ENCODE measurements at places on chromosomes 2 and 18.

GRCh38 chr18:27787547-27787946, 389.4 kb downstream of the CDH2 start:
- no peak for DNase-seq

- no peak for DNase-seq
These were observed 30.1 kb downstream of the CAPN14 start for GRCh38 chr2:31187166-31187565.

- no peak for DNase-seq
These were observed 23.5 kb upstream of the SKOR2 start for GRCh38 chr18:47274961-47275360.

GRCh38 chr18:57267368-57267925, 84.9 kb upstream of the ST8SIA3 start:
- no peak for DNase-seq

DNA sequence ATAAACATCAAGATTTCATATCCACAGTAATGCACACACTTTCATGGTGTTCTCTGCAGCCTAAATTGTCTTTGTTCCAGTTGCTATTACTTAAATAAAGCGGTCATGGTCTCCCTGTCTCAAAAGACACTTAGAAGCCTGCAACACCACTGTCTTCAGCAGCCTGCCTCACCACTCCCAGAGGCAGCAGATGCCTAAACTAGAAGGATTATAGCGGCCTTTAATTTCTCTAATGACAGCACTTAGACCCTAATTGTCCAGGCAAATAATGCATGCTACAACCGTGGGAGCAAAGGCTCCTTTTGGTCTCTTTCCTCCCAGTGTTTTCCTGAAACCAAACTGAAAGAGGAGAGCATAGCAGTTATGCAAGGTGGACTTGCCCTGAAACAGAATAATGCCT, 248.8 kb upstream of the SLC39A10 start:
- DNase-seq = no peak

GRCh38 chr2:69781321-69782248, 39.7 kb downstream of the ANXA4 start:
- DNase-seq = no peak

- no peak for DNase-seq
These were observed 1635.9 kb upstream of the LRRTM1 start for GRCh38 chr2:81940266-81940955.

DNA sequence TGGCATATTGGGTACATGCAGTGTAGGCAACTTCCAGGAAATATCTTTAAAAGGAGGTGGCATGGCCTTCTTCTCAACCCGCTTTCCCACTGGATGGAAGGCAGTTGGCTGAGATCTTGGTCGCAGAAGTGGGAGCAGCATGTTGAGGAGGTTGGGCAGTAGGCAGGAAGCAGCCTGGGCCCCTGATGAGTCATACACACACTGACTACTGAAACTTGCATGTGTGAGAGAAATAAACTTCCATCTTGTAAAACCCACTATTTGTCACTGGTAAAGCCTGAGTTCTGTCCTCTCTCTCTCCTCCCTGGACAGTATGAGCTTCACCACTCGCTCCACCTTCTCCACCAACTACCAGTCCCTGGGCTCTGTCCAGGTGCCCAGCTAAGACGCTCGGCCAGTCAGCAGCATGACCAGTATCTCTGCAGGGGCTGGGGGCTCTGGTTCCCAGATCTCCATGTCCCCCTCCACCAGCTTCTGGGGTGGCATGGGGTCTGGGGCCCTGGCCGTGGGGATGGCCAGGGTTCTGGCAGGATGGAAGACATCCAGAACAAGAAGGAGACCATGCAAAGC, 233.8 kb upstream of the SPRED2 start:
- DNase-seq = no peak

GRCh38 chr2:24490181-24490689, 819 bp upstream of the NCOA1 start:
- DNase-seq = no peak

GRCh38 chr2:179454443-179455171, 190.0 kb upstream of the SESTD1 start:
- DNase-seq = no peak

DNA sequence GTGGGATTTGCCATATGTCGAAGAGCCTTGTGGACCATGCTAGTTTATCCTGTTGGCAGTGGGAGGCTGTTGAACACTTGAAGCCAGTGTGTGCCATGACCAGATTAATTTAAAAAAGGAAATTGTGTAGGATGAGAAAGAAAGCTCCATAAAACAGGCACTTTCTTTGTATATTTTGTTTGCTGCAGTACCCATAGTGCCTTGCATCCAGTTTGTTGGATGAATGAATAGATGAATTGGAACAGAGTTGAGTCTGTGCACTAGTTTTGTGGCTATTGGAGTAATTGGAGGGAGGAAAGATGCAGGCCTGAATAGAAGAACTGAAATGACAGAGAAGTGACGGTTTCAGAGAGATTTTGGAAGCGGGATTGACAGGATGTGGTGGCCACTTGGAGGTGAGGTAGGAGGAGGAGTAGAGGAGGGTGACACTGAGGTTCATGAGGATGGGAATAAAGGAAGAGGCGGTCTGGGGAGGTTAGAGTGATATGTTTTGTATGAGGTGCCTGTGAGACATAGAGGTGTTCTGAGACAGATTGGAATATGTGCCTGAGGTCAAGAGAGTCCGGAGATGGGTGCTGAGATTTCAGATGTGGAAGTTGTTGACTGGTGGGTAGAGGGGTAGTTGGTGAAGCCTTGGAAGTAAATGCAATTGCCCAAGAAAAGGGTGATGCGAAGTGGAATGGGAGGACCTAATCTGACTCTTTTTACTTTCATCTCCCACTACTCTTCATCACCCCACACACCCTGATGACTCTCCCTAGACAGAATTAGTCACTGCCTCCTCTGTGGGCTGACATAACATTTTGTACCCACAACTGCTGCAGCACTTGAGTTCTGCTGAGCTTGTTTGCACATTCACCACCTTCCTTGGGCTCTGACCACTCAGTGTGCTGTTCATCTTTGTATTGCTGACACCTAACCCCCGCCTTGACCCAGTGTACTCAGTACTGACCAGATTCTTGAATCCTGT, 5.1 kb downstream of the DGUOK start:
- no peak for DNase-seq

DNA sequence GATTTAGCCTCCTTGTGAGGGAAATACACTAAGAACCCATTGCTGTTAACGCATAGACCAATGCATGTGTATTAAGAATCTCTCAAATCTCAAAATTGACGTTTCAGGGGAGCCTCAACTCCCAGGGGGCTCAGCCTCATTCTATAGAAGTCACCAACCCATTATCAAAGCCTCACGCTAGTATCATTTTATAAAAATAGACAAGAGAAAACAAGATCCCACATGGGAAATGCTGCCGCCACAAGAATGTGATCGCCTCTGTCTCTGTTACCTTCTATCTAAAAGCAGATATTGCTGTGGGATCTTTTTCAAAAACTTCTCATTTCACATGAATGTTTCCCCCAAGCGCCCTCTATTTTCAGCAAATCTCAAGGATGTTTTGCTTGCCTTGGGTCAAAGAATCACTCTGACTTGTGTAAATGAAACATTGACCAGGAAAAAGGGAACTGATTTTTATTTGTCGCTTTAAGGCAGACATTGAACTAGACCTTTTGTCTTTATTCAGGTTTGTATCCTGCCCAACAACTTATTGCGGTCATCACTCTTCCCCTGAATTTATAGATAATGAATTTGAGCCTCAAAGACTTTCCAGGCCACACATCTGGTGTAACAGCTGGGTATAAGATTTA, 679.0 kb upstream of the ID2 start:
- DNase-seq = no peak
